Left ventricle myocardium inferior (tissue), 1 donor: ENCODE measurements at places on chromosomes 13 and 19.

DNA sequence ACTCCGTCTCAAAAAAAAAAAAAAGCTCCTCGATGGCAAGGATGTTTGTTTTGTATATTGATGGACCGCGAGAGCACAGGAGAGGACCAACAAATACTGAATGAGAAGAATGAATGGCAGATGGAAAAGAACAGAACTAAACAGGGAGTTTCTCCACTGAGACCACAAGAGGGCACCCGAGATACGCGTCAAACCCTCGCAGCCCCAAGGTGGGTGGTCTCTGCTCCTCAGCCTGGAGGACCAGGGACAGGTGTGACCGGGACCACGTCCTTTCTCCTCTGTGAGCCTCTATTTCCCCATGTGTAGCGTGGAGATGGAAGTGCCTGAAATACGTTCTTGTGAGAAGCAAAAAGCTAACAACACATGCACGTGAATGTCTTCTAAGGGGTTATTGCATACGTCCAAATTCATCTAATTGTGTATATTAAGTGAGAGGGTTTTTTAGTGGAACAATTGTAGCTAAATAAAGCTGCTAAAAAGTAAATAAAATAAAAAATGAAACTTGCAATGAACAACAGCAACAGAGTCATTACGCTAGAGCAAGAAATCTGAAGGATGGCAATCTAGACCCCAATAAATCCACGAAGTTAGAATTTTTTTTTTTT lies 8.3 kb upstream of the CDC42EP5 start:
- no peak for DNase-seq

DNA sequence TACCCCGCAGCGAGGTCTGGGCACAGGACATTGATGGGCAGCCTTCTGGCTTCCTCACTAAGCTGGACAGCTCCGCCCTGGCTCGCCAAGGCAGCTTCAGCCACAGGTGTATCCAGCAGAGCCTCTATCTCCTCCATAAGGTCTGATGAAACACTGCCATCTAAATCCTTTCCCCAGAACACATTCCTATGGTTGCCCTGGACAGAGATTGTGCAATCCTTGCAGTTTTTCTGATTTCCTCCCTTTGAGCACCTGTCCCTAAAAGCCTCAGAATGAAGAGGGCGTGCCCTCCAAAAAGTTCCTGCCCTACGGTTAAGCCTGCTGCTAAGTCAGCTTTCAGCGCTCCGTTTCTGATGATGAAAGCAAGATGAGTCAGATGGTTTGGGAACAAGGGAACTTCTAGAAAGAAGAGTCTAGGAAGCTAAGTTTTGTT lies 21.0 kb downstream of the CLEC4M start:
- no peak for DNase-seq

DNA sequence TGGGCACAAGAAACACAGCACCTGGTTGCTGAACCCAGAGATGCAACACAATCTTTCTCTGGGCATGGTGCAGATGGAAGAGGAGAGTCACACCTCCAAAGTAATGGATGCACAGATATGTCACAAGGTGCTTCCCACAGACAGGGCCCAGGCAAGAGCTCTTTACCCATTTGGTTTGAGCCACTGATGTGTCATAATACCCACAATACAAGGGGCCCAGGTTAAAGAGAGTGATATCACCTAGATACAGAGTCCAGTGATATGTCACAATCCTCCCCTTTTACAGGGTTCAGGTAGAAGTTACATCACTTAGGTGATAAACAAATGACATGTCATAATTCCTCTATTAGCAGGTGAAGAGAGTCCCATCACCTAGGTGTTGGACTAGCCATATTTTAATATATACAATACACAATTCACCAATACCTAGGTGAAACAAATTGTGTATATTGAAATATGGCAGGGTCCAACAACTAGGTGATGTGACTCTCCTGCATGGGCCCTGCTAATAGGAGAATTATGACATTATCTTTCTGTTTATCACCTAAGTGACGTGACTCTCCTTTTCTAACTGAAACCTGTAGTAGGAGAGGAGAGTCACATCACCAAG lies 5.6 kb upstream of the ZNF43 start:
- DNase-seq = no peak

GRCh38 chr19:2387367-2388288 lies 27.6 kb downstream of the TMPRSS9 start:
- DNase-seq = no peak

- no peak for DNase-seq
Observed at GRCh38 chr13:57601536-57601935, 30.0 kb upstream of the PCDH17 start.

DNA sequence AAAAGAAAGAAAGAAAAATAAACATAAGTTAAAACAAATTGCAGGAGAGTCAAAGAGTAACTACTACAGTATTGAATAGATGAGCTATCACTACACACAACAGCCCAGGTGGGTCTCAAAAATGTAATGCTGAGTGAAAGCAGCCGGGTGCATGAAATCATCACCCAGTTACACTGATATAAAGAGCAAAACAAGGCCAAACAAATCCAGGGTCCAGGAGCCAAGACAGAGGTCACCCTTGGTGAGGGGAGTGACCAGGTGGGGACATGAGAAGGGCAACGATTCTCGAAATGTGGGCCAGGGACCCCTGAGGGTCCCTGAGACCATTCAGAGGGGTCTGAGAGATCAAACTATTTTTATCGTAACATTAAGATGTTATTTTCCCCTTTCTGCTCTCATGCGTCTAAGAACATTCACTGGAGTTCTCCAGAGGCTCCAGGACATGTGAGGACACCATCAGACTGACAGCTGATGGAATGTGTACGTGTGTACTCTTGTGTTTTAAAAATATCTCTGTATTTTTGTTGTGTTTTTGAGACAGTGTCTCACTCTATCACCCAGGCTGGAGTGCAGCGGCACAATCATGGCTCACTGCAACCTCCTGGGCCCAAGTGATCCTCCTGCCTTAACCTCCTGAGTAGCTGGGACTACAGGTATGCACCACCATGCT lies 10.6 kb downstream of the COQ8B start:
- DNase-seq = no peak

DNA sequence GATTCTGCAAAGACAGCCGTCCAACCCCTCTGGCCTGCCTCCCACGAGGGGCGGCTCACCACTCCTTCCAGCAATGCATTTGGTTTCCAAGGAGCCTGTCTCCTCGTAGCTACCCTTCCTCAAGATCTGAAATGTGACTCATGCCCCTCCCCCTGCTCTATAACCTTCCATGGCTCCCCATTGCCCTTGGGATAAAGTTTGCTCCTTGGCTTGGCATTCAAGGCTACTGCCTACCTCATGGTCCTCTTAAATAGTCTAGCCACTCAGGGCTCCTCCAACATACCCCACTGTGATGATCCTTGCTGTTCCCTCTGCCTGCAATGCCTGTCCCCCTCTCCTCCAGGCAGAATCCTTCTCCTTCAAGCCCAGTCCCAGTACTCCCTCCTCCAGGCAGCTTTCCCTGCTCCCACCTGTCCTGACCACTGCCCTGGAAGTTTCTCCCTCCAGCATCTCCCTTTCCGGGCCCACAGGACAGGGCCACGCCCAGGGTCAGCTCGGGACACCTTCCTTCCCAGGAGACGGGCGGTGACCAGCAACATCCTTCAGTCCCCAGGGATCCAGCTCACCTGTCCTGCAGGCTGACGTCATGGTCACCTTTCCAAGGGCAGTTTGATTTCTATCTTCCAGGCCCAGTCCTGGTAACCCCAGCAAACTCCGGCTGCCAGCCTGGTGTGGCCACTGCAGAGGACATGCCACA lies 19.2 kb upstream of the SEMA6B start:
- DNase-seq = no peak

GRCh38 chr13:40648040-40648439 lies 18.4 kb downstream of the FOXO1 start:
- no peak for DNase-seq

DNA sequence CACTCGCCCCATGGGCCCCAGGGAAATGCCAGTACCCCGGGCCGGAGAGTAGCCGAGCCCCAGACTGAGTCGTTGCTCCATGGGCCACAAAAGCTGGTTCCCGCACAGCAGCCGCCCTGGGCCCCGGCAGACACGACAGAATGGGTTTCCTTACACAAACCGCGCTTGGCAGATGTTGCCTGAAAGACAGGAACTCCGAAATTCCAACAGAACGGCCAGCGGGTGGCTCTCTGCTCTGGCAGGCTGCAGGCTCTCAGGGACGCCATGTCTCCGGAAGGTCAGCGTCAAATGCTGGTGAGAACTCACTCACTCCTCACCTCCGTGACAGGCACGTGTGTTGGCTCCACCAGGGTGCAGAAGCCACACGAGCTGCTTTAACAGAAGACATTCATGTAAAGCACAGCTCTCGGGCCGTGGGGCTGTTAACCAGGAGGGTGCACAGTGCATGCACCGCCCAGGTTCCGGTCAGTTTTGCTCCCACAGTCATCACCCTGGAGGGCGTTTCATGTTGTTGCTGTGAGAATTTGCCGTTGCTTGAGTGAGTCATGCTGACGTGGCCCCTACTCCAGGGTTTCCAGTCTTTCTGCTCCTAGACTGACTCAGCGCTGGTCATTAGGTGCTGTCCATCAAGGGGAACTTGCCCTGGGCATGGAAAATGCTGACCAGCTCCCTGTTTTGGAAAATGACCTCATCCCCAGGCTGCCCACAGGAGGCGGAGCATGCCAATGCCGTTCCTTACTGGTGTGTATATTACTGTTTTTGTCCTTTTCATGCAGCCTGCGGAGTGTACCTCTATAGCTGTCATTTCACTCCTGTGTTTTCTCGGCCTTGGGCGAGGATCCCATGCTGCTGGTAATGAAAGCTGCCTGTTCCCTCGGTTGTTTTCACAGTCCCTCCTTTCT lies 44.8 kb downstream of the ANKRD10 start:
- peak; percentile 74 for DNase-seq

DNA sequence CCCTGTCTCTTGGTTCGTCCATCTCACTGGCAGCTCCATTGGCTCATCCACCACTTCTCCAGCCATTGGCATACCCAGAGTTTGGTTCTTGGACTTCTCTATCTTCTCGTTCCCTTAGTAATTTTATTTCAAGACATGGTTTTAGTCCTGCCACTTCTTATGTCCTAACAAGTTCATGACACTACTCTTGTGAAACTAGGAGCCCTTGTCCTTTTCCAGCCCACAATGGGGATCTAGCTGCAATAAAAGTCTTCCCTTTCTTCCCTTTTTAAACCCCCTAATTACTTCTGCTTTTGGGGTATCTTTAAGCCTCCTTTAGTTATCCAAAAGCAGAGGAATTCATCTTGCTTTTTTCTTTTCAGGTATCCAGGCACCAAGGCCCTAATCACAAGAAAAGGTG lies 2.9 kb upstream of the RCBTB2 start:
- no peak for DNase-seq

GRCh38 chr13:91768746-91769145 lies 370.3 kb downstream of the GPC5 start:
- DNase-seq = no peak

DNA sequence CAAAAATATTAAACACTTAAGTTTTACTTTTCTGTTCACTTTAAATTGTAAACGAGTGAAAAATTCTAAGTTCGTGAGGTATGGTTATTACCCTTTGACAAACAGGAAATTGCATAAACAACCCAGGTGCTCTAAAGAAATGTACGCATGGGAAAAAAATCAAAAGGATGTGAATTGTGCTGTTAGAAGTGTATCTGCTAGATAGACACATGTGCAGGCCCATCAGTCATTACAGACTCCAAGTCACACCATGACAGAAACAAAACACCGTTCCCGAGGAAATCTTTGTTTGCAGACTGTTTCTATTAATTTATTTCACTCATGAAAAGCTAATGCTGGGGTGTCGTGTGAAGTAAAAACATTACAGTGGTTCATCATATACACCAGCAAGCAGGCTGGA lies 17.0 kb upstream of the DOCK9 start:
- no peak for DNase-seq

DNA sequence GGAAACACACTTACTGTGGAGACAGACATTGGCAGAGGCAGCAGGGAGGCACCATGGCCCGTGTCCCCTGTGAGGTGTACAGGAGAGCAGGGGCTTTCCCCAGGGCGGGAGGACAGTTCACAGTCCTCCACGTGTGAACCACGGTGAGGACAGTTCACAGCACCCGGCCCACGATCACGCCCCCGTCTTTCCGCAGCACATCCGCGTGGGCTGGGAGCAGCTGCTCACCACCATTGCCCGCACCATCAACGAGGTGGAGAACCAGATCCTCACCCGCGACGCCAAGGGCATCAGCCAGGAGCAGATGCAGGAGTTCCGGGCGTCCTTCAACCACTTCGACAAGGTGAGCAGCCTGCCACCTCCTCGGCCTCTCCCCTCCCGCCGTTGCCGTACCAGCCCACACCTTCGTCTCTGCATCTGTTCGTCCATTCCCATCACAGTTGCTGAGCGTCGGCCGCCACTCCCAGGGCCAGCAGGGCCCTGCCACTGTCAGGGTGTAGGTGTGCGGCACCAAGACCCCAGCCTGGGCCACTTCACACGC lies 17.4 kb downstream of the CAPN12 start:
- peak; percentile 18 for DNase-seq

- DNase-seq = no peak
Observed at GRCh38 chr19:42030645-42031440, 36.8 kb upstream of the ATP1A3 start.
